CD14-positive monocyte (primary cell): ENCODE measurements at places on chromosomes 11 and 22. TPM values are rescaled to one million over a fixed set of nuclear protein-coding genes. Genes with fewer than 3 reads are reported as not detected.

APOL3 gene
- polyA plus RNA-seq: 39.9 TPM

PHLDA2 gene
- polyA plus RNA-seq: 4.7 TPM

MPZL3 gene
- 8.5 TPM for polyA plus RNA-seq

ANGPTL5 gene
- not detected in 2 replicates for polyA plus RNA-seq

KLHDC7B gene
- polyA plus RNA-seq: 0.88 TPM

OR52I1 gene
- polyA plus RNA-seq: not detected
